ENCODE measurements at places on chromosomes 7 and 10. TPM values are rescaled to one million over a fixed set of nuclear protein-coding genes. Genes with fewer than 3 reads are reported as not detected.
A peak's percentile ranks its signal among the peaks of the same experiment; 100 is the strongest.

DNA sequence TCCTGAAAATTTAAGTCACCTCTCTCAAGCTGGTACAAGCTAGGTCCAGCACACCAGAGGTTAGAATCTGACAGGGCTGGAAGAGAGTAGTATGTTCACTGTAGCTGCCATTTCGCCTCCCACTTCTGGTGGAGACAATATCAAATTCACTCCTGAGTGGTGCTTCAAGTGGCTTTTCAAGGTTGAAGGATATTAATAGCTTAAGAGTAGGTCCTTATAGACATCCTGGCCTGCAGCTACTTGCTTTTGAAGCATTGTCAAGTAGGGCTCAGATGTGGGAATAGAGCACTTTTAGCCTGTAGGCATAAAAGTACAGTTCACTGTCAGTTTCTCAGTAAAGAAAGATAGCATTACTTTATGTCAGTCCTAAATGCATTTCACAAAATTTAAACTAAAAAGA lies 270.5 kb upstream of the PLPP4 start:
- no peak for DNase-seq

- no peak for DNase-seq
These were observed 71.6 kb upstream of the LAMB4 start for GRCh38 chr7:108201766-108202165.

- peak; percentile 77 for DNase-seq
These were observed 559.0 kb upstream of the NRP1 start for GRCh38 chr10:33893506-33893905.

- DNase-seq = no peak
These were observed 145.6 kb downstream of the ADARB2 start for GRCh38 chr10:1591742-1592141.

DNA sequence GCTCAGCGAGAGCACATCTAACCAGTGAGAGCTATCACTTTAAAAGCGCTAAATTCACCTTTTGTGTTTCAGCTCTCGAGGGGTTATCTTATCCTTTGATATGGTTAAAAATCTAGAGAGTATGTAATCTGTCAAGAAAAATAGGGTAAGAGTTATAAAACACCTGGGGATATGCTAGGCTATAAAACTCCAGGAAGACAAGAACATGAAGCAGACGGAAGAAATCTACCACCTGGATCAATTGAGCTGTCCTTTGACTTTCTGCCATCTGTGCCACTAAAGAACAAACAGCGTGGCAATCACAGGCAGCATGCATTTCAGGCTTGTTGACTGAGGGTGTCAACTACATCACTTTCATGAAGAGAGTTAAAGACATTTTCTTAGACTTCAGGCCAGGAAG lies 83.1 kb downstream of the ZNF248 start:
- no peak for DNase-seq

GRCh38 chr10:114899982-114900381 lies 38.0 kb upstream of the TRUB1 start:
- DNase-seq = no peak

Gene SH2D4B
- polyA plus RNA-seq = 0.16 TPM

GRCh38 chr7:70131817-70132216 lies 533.5 kb downstream of the AUTS2 start:
- no peak for DNase-seq

Gene FAS
- polyA plus RNA-seq = 9.2 TPM

DNA sequence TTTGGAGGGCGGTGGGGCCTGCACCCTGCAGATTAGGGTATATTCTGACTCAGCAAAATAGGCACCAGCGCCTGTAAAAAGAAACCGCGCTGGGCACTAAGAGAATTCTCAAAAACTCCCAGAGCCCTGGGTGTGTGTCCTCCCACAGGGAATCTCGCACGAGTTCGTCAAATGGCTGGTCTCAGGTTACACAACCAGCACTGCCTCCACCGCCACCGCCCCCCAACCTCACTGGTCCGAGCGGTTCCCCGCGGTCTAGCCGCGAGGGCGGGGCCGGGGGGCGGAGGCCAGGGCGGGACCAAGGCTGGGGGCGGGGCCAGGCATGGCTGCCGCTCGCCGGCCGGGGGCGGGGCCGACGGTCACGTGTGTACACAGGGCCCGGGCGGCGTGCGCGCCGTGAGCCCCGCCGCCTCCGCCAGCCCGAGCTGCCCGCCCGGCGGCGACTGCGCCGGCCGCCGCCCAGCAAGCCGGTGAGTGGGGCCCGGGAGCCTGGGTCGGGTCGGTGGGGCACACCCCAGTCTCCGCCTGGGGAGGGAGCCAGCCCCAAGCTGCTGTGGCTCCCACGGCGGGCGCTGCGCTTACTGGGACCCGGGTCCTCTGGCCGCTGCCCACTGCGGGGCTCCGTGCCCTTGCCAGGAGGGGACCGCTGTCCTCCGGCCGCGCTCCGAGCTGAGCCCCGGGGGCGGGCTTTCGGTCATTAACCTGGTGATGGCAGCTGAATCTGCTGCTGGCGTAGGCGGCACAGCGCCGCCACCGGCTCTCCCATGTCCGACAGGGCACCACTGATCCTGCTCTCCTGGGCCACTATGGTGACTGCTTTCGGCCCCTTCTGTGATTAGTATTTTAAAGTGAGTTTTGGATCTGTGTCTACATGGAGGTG lies at the start of gene GPR146:
Gene GPR146, plus strand, starts transcription at position 358 of the 880 bp plus-strand sequence. CDS start 12,970 bp downstream, outside the sequence.
- peak; percentile 95 for DNase-seq

Gene SAP25
- polyA plus RNA-seq = 1.5 TPM

DNA sequence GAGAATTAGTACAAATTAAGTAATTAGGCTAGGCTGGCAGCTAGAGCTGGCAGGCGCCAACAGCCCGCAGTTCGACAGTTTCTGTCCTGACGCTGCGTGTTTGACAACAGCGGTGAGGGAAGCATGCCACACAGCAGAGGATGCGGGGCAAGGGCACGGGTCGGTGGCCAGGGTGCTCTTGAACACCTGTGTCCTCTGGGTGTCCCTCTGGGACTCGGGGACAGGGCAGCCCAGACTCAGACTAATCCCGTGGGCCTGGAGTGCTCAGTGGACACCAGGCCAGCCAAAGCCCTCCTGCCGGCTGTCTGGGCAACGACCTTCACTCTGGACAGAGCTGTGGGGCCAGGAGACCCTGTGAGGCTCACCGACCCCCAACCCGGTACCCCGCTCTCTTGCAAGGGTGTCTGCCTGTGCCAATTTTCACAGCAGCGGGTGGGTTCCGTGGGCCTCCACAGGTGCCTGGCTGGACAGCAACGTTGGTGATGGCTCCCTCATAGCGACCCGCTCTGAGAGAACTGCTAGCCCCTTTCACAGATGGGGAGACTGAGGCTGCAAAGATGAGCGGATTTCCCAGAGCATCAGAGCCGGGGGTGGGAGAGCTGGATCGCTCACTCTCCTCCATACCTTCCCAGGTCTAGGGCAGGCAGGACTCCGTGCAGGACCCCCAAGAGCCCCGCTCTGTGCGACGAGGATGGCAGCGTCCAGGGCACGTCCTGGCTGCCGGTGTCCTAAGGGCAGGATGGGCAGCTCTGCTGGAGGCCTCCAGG lies 48.5 kb downstream of the FOXL3 start:
- DNase-seq = no peak

- DNase-seq = no peak
These were observed 122.2 kb downstream of the ANKRD7 start for GRCh38 chr7:118346748-118347147.

DNA sequence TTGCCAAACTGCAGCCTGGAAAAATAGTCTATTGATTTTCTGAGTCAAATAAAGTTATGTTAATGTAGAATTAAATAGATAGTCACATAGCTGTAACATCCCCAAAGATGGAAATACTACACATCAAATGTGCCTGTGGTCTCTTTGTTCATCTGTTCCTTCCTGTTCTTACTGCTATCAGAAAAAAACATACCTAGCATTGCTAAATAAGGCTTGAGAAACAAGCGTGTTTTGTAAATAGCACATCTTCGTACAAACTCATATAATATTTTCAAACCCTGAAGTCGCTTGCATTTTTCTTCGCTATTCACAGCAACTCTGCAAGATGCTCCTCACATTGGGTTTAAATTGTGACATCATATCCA lies 116.1 kb downstream of the KLF6 start:
- DNase-seq = no peak

DNA sequence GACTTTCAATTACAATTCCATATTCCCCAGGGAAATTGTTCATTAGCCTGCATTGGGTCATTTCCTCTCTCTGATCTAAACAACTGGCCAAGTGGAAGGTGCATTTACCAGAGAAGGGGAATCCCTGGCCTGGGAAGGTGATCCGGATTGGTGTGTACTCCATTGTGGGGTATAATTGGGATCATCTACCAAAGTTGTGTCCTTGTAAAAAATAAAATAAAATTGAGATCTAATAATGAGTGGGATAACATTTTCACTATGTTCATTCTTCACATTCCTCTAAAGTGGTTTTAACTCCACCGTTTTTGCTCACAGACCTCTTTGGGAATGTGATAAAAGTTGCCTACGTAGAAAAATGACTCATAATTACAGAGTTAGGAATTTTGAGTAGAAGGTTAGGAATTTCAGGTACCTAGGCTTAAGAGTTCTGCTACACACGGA lies 22.8 kb downstream of the ARL5B start:
- DNase-seq = no peak

DNA sequence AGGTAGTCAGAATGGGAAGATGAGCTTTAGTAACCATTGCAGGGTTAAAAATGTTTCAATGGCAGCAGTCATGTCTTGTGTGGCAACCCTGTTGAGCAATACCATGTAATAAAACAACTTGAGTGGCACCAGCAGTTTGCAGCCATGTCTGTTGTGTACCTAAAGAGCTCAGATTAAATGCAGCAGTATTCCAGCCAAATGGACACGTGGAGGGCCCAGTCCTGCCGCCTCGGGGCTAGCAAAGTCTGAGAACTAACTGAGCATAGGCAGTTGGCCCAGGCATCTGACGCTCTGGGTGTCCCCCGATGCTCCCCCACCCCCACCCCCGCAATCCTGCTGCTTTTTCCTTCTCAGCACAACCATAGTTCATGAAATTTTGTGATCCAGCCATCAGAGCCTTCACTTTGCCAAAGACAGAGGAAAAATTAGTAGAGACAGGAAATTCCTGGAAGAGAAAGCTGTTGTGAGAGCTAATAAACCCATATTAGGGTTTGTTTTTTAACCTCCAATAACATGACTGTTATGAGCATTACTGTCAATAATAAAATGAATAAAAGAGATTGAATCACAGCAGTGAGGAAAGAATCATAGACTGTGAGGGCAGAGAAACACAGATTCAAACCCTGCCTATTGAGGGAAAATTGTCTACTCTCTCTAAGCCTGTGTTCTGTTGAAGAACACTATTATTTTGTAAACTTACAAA lies 220.6 kb upstream of the RHOBTB1 start:
- no peak for DNase-seq

DNA sequence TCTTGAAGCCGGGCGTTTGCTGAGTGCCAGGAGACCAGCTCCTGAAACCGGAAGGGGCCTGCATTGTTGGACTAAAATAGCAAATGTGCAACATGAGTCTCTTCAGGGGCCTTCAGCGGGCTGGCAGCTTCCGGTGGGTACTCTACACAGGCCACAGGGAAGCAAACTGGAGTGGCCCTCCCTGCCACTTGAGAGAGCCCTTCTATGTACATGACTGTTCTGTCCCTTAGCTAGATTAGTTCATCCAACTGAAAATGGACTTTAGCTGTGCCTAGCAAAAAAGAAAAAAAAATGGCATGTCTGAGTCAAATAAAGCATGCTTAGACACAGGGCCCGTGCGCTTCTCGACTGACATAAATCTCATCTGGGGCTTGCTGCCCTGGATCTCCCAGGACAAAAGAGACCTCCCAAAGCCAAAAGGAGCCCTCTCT lies 115.3 kb upstream of the TCF7L2 start:
- DNase-seq = no peak

Gene BLNK
- polyA plus RNA-seq = 1.6 TPM

GRCh38 chr7:17168416-17168815 lies 130.0 kb upstream of the AHR start:
- DNase-seq = no peak

DNA sequence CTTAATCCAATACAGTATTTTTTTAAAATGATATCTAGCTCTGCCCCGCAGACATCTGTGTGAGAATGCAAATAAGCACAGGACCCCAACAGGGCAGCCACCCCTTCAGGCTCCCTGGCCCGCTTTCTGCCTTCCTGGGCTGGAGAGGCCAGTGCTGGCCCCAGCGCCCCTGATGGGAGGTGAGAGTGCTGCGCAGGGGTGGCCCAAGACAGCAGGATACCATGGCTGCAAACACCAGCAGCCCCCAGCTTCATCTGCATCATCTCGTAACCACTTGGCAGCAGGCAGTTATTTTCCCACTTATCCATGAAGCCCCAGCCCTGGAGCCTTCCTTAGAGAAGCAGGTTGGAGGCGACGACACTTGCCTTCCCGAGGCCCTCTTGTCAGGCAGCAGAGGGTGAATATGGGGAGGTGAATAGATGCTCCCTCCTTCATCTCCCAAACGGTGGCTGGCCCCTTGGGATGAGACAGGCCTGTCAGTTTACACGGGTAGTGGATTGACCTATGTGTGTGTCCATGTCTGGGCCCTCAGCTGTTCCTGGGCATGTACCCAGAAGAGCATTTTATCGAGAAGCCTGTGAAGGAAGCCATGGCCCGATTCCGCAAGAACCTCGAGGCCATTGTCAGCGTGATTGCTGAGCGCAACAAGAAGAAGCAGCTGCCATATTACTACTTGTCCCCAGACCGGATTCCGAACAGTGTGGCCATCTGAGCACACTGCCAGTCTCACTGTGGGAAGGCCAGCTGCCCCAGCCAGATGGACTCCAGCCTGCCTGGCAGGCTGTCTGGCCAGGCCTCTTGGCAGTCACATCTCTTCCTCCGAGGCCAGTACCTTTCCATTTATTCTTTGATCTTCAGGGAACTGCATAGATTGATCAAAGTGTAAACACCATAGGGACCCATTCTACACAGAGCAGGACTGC lies 71.2 kb downstream of the ALOX5 start:
- peak; percentile 27 for DNase-seq

Gene POT1
- polyA plus RNA-seq = 21.0 TPM

Gene PMS2
- 8.9 TPM for polyA plus RNA-seq

DNA sequence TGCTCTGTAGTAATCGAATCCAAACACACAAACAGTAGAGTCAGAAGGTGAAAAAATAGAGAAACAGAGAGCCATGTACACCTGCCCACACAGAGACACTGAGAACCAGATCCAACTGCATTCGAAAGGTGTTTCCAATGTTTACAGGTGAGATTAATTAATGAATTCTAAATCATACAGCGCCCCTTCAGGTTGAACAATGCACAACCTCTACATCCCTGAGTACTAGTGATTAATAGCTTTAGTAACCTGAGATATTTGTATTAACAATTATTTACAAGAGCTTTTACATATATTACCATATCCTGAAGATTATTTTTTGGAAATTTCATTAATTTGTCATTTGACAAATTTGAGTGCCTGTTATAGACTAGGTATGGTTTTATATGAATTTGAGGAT lies 7.6 kb upstream of the MRC1 start:
- DNase-seq = no peak

DNA sequence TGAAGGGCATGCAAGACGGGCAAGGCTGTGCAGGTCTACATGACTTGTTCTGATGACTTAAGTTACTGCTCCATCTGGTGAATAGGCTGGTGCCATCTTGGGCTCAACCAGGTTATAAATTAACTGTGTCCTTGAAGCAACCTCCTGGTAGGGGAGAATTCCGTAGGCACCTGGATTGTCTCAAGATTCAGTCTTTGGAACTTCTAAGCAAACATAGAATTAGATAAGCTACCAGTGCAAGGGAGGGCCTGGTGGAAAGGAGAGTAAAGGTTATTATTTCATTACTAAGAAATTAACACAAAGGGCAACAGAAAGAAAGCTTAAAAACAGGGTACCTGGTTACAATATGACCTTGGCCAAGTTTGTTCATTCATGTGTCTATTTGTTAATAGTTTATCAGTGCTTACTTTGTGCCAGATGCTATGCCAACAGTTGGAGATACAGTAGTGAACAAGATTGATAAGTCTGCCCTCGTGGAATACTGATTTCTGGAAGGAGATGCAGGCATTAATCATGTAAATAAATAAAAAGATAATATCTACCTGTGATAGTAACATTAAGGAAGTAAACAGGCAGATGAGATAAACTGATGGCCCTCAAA lies 107.0 kb upstream of the PALS2 start:
- DNase-seq = no peak

Gene CAV2
- 38.9 TPM for polyA plus RNA-seq
